ENCODE measurements at places on chromosomes 5 and 9.

- no peak for DNase-seq
These were observed 297.7 kb downstream of the MSX2 start for GRCh38 chr5:175021841-175022625.

- DNase-seq, result no peak
These were observed 149.7 kb downstream of the ATP10B start for GRCh38 chr5:160702311-160702803.

DNA sequence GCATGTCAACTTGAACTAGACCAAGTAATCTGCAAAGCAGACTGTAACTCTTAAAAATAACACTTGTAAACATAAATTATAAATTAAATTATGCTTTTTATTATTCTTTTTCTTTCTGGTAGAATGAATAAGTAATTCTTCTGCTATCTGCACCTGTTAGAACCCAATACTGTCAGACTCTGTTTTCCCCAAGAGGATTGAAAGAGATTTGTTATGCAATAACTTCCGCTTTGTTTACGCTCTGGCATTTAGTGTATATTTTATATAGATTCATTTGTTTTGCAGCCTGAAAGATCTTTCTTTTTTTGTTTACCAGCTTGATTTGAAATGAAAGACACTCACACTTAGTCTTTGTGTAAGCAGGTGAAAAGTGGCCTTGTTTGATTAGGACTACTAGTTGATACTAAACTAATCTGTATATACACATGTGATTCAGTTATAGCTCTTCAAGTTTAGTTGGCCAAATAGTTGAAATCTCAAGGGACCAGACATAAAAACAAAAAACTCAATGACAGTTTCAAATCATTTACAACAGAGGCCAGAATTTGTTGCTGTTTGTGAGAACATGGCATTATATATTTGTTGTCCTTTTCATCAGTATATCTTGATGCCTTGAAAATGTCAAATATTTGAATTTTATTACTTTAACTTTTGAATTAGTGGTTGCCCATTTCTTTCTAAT, 155.8 kb downstream of the PBX3 start:
- DNase-seq, result no peak

GRCh38 chr5:130151239-130151638, 247.0 kb downstream of the CHSY3 start:
- DNase-seq, result no peak

DNA sequence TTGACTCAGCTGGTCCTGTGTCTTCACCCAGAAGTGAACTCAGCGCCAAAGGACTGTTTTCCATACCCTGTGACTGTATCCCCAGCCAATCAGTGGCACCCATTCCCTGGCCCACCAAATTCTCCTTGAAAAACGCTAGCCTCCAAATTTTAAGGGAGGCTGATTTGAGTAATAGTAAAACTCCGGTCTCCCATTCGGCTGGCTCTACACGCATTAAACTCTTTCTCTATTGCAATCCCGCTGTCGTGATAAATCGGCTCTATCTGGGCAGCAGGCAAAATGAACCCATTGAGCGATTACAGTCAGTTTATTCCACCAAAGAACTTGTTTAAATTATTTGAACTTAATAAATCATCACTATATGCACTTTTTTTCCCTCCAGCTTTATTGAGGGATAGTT, 55.9 kb upstream of the PPP1R26 start:
- no peak for DNase-seq

- no peak for DNase-seq
These were observed 74.0 kb downstream of the SLIT3 start for GRCh38 chr5:169226895-169227294.

GRCh38 chr9:89822996-89823395, 218.2 kb downstream of the GADD45G start:
- DNase-seq, result no peak

DNA sequence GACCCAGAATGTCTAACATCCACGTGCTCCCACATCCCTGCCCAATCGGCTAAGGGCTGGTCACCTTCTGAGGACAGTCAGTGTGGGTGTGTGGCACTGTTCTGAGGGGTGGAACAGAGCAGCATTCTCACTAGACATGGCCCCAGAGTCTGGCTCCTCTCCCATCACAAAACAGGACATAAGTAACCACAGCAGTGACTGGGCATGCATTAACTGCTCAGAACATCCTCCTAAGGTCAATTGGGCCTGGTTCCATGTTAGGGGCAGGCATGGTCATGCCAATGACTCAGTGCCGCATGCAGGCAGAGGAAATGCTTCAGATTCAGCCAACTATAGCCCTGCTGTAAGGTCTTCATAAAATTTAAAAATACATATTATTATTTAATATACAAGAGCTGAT, 12.9 kb downstream of the MACROH2A1 start:
- no peak for DNase-seq

- no peak for DNase-seq
These were observed 154.6 kb downstream of the FSTL4 start for GRCh38 chr5:133457439-133458355.

- no peak for DNase-seq
These were observed 181.0 kb upstream of the CD180 start for GRCh38 chr5:67377631-67378030.

- no peak for DNase-seq
These were observed 32.2 kb upstream of the PAX5 start for GRCh38 chr9:37066139-37066725.

DNA sequence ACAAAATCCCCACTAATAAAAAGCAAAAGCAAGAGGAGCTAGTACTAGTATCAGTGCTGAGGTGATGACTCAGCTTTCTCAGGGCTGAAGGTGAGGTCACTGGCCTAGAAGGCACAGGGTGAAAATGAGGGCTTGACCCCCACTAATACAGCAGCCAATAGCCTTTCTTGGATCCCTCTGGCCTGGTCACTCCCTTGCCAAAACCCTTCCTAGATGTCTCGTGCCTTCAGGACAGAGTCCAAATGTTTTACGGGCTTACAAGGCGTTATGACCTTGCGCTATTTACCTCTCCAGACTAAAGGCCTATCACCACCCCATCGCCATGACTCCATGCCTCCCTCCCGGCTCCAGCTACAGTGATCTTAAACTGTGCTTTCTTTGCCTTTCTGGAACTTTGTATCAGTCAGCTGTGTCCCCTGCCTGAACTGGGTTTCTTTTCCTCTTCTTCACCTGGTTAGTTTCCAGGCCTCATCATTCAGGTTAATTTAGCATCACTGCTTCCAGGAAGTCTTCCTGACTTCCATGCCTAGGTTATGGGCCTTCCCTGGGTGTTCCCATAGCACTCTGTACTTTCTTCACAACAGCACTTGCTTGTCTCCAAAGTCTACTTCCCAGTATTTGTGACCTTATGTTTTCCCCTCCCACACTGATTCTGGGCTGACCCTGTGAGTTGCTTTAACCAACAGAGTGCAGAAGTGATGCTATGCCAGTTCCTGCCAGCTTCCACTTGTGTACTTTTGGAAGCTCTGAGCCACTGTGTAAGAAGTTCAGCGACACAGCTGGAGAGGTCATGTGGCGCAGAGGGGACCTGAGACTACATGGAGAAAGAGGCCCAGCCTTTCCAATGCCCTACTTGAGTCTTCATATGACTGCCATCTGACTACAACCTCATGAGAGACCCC, 4.2 kb upstream of the DELE1 start:
- no peak for DNase-seq

DNA sequence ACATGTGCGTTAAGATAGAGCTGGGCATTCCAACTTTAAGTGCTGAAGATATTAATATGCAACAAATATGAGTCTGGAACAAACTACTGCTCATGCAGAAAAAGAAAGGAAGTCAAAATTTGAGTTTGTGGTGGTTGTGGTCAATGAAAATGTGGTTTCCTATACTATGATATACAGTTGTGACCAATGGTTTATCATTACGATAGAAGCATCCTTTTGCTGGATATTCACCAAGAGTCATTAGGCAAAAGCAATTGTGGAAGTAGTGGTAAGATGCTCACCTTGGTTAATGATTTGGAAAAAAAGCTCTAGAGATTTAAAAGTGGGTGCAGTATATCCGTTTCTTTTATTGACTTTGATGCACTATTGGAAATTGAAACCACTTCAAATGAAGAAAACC, 1007.0 kb downstream of the NR2F1-AS1 start:
- DNase-seq, result no peak

DNA sequence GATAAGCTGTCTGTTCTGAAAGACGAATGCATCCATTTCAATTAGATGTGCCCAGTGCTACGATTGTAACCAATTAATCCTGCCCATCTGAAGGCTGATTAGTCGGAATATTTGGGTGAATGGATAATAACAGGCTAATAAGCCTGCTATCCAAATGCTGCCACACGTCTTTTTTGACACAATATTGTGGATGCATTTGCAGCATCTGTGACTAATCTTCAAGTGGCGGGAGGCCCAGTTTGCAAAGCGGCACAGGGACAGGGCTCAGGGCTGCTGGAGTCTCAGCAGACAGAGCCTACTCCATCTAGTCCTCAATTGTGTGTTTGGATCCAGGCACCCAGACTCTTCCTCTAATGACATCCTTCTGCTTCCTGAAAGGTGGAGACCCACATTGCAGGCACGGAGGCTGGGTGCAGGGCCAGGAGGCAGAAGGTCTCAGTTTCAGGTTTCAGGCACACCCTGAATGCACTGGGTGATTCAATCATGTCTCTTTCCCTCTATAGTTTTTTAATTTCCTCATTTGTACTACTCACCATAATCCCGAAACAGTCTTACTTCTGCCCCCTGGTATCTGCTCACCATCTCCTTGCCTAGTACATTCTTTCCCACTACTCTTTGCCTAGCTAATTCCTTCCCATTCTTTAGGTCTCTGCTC, 169.6 kb downstream of the ASTN2 start:
- no peak for DNase-seq

GRCh38 chr9:95003689-95004410, 277.4 kb downstream of the AOPEP start:
- no peak for DNase-seq

DNA sequence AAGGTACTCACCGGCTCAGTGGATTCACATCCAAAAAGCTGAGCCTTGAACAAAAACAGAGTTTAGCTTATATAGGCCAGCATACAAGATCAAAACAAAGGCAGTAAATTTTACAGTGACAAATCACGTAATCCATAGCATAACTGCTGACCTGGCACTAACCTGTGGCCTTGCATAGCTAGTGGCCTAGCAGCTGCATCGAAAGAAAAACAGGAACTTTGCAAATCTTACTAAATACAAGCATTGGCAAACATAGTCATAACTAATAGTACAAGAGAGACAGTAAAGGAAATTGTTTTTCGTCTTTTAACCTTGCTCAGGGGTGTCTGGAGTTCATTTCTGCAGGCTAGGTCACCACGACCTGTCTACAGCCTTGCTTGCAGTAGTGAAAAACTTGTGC, 4.8 kb downstream of the HSDL2 start:
- DNase-seq, result no peak

GRCh38 chr5:120140501-120140900, 323.6 kb upstream of the PRR16 start:
- no peak for DNase-seq

- no peak for DNase-seq
These were observed 174.1 kb downstream of the KDM4C start for GRCh38 chr9:6931913-6932312.

- DNase-seq, result no peak
These were observed 27.0 kb downstream of the C5 start for GRCh38 chr9:121023064-121023463.

DNA sequence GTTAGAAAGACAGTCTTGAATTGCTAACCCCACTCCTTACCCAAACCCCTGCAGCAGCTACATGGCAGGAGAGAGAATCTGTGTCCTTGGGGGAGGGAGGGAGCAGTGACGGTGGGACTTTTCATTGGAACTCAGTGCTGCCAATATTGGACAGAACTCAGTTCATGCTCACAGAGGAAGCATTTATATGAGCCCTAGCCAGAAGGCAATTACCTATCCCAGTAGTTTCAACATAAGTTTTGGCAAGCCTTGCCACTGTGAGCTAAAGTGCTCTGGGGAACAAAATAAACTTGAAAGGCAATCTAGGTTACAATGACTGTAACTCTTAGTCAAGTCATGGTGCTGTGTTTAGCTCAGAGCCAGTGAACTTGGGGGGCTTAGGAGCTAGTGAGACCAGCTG, 1013.4 kb upstream of the COX7C start:
- no peak for DNase-seq

GRCh38 chr9:95175523-95175922, 142.0 kb downstream of the FANCC start:
- no peak for DNase-seq

DNA sequence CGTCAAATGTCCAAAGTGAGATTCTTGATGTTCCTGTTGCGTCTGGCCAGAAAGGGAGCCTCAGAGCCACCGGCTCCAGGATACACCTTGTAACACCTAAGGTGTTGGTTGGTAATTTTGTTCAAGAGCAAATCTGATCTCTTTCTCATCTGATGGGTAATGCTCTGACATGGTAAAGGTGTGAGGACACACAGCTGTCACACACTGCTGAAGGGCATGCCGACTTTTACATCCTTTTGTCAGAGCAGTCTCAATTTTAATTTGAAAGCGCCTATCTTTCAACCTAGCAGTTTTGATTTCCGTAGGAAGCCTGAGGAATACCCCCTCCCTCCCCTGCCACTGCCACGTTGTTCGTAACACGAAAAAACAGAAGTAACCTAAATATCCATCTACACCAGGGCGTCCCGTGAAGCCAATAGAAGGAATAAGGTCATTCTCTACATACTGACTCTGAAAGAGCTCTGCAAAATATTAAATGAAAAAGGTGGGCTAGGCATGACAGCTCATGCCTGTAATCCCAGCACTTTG, 57.4 kb downstream of the TSTD2 start:
- DNase-seq, result no peak

GRCh38 chr5:125491986-125492492, 745.6 kb upstream of the ZNF608 start:
- DNase-seq, result no peak

DNA sequence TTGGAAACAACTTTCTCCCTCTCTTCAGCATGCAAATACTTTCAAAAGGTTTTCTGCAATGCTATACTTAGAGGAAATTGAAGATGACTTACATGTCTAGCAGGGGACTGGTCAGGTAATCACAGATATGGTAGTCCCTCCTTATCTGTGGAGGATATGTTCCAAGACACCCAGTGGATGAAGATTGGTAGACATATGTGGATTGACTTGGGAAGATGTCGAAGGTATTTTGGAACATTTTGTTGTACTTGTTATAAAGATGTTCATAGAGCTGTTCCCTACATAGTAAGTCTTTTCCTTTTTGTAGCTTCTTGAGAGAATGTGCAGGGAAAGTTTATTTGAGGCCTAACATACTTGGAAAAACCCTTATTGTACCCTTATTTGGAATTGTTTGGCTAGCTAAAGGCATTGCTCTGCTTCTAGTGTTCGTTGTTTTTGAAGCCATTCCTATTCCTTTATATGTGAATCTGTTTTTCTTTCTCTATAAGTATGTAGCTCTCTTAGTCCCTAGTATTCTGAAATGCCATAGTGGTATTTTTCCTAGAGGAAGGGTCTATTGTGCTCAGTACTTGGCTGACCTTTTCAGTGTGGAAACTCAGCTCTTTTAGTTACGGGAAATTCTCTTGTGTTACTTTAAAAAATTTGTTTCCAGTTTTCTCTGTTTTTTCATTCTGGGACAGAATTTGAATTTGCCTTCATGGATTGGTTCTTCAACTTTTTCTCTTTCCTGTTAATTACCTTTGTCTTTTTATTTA, 25.7 kb downstream of the GPR151 start:
- DNase-seq, result no peak

- no peak for DNase-seq
These were observed 95.8 kb downstream of the PCSK1 start for GRCh38 chr5:96337048-96337781.

GRCh38 chr9:120736881-120737280, 22.6 kb upstream of the MEGF9 start:
- DNase-seq, result no peak

- DNase-seq, result no peak
These were observed 21.8 kb upstream of the ZNF618 start for GRCh38 chr9:113854310-113854709.

Data from stimulated activated CD4-positive, alpha-beta T cell treated with anti-CD3 and anti-CD28 coated beads, Interleukin-1b, Interleukin-23, amount 100 ng/mL, for 24 hours (primary cell).